ENCODE measurements at places on chromosomes 3 and 15.

DNA sequence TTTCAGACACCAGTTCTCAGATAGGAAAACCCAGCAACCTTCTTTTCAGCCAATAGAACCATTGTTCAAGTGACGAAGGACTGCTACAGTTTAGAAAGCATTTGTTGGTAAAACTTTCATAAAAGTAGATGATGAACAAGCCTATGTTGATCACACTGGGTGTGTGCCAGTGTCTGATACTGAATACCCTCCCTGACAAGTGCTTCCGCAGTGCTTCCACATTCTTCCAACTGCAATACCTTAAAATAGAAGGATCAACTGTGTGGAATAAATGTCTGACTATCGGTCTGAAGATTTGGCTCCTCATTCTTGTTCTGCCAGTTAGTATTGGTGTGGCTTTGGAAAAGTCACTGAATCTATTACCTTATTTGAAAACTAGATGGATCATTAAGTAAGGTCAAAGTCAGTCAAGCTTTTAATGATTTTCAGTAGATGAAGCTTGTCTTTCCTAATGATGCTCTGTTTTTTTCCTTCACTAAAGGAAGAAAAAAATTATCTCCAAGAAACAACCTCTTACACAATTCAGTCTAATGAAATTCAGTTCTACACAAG is 479.4 kb upstream of the CBLB start:
- no peak for DNase-seq

- DNase-seq: no peak
Measured at GRCh38 chr3:152307829-152308474, 39.2 kb downstream of the MBNL1 start.

GRCh38 chr15:38589502-38589901 is 24.9 kb upstream of the RASGRP1 start:
- DNase-seq: no peak

DNA sequence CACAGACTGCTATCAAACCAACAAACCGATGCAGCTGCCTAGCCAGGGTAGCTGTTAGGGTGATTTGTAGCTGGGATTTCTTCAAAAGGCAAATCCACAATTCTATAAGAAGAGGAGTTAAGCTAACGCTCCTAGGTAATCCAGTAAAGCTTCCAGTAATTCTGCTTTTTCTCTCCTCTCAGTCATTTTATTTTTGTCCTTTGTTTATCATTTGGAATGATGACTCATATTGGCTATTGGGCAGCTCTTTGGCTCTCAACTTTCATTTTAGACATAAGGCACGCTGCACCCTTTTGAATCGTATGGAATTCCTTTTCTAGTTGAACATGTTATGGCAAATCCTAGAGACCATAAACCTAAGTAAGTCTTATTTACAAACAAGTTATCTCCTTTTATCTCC is 53.2 kb upstream of the PPARG start:
- DNase-seq: no peak

DNA sequence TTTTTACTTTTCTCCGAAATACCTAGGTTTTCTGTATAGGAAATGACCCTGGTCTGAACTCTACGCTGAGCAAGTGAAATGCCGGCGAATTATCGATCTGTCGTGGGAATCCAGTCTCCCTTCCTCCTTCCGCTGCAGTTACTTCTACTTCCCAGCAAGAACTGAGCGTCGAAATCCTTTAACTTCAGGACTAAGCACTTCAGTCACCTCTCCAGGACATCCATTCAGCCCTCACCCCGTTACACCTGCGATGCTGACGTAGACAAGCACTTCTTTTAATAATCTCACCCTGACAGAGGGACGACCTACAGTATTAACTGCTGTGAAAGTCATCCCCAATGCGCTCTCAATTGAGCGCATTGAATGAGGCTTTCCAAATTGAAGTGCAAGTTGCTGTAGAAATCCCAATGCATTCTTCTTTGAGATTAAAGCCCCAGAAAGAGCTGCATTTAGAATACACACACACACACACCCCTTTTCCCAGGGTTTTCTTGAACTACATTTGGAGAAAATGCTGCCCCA is 1.3 kb downstream of the TOP2B start:
- DNase-seq: no peak

GRCh38 chr3:97257942-97258697 is 443.7 kb downstream of the EPHA6 start:
- DNase-seq: no peak

- DNase-seq: no peak
Measured at GRCh38 chr3:148971401-148972163, 19.8 kb upstream of the GYG1 start.

GRCh38 chr3:58340594-58341244 is 8.0 kb downstream of the PXK start:
- DNase-seq: no peak

- no peak for DNase-seq
Measured at GRCh38 chr3:175065497-175065896, 206.4 kb downstream of the NAALADL2 start.

DNA sequence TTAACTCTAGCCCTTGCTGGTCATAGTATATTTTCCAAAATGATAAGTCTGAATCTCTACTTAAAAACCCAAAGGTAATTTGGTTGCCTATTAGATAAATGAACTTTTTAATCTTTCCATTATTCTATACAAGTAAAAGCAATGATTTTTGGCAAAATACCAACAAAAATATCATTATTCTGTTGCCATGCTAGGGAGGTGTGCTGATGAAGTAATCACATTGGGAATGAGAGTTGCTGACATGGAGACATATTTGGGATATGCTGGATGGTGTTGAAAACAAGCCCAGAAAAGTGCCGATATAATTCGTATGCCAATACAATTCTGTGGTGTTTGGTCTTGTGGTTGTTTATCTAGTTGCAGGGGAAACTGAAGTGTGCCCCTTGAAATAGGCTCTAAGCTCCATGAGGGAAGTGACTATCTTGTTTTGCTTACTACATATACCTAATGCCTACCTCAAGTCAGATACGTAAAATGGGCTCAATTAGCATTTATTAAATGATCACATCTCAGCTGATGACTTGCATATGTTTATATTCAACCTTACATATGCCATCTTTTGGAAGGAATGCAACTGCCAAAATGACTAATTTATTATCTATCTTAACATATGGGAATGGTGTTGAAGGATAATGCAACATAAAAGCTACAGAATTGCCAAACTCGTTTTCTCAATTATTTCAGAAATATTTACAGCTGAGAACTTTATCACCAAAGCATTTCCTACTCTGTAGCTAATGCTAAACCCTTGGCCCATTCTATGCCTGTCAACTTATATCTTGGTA is 5.8 kb downstream of the TOPBP1 start:
- DNase-seq: no peak

DNA sequence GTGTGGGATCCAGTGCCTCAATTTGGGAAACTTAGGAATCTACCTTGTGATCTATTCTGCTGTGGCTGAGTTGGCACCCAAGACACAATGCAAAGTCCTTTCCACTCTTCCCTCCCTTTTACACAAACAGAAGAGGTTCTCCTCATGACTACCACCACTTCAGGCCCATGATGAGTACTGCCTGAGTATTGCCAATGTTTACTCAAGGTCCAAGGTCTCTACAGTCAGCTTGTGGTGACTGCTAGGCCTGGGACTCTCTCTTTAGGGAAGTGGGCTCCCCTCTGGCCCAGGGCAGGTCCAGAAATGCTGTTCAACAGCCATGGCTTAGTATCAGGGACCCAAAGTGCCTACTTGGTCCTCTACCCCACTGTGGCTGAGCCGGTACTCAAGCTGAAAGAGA is 56.8 kb upstream of the PEX5L start:
- DNase-seq: no peak

DNA sequence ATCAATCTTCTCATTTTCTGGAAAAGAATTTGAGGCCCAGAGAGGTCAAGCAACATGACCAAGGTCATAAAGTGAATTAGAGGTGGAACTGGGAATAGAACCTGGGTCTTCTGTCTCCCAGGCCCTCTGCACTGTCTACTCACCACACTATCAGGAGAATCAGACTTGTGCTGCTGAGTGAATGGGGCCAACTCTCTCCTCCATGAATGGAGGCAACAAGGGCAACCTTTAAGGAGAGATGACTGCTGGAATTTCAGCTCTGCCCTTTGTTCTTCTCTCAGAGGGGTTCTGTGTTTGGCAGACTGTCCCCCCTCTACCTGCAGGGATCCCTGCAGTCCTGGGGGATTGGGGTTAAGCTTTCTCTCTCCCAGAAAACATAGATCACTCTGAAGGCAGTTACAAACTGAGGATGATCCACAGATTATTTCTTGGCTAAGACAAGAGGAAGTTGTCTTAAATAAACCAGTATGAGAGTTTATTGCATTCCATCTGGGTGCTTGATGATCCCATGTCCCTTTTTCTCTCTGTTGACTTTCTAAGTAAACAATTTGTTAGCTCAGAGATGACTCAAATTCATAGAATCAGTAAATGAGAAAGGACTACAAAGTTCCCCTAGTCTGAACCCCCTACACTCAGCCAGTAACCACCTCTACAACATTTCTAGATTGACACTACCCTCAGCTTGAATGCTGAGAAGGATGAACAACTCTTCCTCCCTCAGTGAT is 99.0 kb upstream of the LIPC start:
- DNase-seq: no peak

DNA sequence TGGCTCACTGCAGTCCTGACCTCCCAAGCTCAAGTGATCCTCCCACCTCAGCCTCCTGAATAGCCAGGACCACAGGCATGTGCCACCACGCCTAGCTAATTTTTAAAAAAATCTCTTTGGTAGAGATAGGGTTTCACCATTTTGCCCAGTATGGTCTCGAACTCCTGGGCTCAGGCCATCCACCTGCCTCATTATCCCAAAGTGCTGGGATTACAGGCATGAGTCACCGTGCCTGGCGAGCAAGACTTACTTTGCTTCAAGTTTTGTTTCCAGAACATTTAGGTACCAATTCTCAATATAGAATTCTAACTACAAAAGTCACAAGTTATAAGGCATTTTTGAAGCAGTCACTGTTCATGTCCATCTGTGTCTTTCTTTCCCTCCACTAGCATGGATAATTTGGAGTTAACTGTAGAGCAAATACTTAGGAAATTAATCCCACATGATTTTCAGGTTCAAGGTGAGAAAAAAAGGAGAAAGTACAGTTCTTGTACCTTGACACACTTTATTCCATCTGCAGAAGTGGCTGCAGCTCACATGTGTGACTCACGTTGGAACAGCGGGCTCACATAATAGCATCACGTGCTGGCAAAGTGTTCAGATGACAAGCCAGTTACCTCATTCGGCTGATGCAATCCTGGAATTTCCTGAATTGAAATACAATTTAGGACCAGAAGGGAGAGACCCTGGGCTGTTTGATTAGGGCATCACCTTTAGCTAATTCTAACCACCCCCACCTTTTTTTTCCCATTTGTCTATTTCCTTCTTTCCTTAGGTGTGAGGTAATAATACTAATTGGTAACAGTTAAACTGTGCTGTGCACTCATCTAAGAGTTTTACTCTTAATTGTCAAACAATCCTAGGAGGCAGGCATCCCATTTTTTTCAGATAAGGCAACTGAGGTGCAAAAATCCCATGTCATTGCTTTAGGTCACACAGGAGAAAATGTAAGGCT is 46.9 kb upstream of the NEDD4 start:
- no peak for DNase-seq

GRCh38 chr3:171293142-171293782 is 166.9 kb downstream of the TNIK start:
- no peak for DNase-seq

GRCh38 chr3:138438896-138439295 is 4.5 kb downstream of the ESYT3 start:
- no peak for DNase-seq

DNA sequence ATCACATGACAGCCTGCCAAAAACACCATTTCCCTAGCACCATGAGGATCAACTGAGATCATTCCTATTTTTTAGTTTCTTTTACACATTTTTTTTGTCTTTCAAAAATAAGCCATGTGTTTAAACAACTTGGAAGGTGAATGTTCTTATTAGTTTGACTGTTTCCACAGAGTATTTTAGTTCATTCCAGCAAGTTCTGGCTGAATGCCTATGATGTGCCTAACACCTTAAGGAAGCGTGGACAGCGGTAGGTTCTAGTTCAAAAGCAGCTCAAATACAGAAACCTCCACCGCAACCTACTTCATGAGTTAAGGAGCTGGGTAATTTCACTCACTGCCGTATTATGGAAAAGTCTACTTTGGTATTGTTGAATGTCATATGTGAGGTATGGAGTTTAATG is 101.3 kb upstream of the ADAMTS9 start:
- DNase-seq: no peak

DNA sequence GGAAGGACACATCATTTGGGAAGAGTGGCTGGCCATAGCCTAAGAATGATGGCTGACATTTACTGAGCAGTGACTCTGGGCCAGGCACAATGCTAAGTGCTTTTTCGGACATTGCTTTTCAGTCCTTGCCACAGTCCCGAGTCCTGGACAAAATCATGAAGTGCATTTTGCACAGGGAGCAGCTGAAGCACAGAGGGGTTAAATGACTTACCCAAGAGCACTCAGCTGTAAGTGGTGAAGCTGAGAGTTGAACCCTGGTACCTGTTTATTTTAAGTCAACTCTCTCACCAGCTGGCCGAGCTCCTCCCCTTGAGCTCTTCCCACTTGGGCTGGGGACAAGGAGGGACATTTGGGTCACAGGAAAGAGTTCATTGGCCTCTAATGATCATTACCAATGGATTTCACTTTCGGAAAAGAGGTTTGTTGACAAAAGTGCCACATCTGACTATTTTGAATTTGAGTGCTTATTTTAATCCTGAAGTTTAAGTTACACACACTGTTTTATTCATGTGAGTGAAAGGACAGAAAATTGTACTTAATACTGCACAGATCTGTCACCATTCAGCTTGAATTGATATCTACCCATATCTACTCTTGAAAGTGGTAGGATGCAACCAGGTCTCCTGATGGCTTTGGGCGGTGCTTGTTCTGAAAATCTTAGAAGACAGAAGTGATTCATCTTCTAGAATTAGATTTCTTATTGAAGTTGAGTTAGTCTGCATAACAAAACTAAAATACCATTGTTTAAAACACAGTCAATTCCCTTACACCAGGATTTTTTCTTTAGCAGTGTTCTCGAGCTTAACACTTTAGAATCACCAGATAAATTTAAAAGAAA is 368.7 kb upstream of the PROK2 start:
- no peak for DNase-seq

DNA sequence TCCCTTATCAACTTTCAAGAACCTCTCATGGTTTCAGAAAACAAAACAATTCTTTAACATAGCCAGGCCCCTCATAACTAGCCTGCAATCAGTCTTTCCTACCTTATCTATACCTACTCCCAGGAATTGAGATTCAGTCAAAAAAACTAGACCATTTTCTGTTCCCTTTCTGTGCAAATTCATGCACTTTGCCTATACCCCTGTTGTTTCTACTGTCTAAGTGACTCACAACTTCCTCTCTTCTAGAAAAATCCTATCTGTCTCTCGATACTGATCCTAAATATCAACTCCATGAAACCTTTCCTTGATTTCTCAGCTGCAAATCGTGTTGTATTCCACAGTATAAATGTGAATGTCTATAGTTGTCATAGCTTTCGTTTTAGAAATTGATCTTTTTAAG is 10.9 kb upstream of the IL1RAP start:
- no peak for DNase-seq

- no peak for DNase-seq
Measured at GRCh38 chr3:14957925-14958324, 10.5 kb downstream of the NR2C2 start.

- DNase-seq: no peak
Measured at GRCh38 chr3:168796339-168796738, 700.6 kb upstream of the GOLIM4 start.

Measured in dorsolateral prefrontal cortex (tissue), 122 donors.